ENCODE measurements at places on chromosomes 6 and 20.

- no peak for DNase-seq
Measured at GRCh38 chr20:23119456-23120216, 33.5 kb upstream of the CD93 start.

DNA sequence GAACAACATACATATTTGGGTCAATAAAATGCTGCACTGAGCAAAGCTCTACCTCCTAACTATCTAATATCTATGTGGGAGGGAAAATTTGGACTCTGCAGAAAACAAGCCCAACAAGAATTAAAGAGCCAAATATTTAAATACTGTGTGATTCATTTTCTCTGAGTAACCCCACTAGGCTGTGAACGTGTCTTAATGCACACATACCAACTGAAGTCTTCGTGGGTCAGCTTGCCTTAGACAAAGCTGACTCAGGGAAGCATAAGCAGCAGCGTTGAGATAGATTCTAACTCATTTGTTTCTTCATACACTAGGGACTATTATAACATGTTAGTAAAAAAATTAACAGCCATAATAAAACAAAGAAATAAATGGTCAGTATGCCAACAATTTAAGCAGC lies 114.3 kb downstream of the GJA1 start:
- DNase-seq = no peak

DNA sequence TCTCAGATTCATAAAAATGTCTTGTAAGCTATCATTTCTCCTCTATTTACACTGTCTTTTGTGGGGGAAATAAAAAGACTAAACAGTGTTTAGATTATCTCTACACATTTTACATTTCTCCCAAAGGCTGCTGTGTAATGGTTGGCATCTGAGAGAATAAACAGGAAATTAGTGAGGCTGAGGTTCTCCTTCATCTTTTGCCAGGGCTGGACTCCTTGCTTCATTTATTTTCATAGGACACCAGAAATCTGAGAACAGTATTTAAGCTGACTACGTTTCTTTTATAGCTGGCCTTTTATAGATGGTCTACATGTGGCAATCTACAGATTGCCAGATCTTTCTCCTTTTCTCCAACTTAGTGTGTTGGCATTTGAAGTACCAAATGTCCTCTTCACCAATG lies 41.5 kb downstream of the PLCB4 start:
- no peak for DNase-seq

- no peak for DNase-seq
Measured at GRCh38 chr6:2855061-2855519, 13.4 kb upstream of the SERPINB1 start.

DNA sequence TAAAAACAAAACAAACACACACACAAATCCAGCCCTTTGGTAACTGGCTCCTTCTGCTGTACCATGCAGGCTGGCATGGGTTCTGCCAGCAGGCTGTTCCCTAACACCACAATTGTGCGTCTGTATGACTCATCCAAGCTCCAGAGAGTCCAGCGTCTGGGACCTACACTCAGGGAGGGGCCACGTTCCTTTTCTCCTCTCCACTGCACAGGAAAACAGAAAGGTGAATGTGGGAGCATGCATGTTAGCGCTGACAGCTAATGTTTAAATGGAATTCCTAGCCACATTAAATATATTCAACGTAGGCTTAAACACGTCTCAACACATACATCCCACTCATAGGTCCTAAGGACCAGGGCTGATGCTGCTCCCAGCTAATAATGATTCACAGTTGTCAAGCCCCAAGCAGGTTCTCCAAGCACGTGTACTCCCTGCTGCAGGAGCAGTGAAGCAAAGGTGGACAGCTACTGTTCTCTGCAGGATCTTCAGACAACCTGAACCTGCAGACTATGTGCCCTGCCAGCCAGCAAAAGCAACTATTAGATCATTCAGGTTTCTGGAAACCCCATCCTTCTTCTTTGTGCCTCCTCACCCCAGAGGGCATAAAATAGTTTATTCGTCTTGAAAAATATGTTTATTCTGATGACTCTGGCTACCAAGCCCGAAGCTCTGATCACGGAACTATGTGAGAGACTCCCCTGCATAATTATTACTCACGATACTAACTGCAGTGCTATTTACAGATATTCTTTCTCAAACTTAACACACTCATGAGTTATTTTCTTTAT lies 20.9 kb downstream of the MAP1LC3A start:
- peak; percentile 34 for DNase-seq

DNA sequence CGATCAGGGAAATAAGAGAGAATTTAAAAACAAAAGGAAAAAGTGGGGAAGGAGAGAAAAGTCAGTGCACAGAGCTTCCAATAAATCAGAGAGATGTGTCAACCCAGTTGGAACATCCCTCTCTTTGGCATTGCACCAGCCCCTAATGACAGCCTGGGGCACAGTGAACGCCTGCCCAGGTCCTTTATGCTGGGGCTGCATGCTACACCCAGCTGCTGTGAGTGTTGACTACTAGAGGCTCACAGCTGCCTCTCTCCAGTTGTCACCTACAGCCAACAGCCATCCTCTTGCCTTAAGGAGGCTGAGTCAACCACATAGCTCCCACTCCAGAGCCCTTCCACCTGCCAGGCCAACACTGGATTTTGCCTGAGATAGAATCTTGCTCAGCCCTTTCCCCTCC lies 19.0 kb downstream of the OR2H2 start:
- no peak for DNase-seq

DNA sequence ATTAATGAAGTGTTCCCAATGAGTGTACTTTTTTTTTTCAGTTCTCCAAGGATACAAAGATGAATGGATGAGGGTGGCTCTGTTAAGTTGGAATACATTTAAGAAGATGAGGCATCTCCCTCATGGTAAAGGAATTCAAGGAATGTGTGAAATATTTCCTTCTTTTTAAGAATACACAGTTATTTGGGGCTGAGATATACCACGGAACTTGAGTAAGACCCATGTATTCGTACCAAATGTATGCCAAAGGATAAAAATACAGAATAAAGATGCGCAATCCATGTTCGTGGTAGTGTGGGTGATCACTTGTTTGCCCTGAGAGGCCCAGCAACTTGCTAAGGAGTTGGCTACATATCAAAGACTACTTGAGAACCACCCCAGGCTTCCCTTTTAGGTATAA lies 164.2 kb upstream of the TCF21 start:
- no peak for DNase-seq

DNA sequence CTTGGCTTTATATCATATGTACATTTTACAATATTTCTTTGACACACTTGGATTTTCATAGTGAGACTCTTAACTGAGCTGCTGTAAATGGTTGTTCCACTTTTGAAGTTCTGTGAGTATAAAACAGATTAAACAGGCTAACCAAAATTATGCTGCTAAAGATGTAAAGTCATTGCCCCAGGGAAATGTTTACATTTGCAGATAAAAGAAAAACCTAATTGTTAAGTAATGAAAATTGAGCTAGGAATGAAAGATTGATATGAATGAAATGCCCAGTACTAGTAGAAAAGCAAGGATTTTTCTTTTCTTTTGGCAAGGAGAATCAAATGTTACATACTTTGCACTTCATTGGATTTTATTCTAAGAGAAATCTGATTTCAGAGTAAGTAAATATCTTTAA lies 159.4 kb downstream of the IMPG1 start:
- no peak for DNase-seq

DNA sequence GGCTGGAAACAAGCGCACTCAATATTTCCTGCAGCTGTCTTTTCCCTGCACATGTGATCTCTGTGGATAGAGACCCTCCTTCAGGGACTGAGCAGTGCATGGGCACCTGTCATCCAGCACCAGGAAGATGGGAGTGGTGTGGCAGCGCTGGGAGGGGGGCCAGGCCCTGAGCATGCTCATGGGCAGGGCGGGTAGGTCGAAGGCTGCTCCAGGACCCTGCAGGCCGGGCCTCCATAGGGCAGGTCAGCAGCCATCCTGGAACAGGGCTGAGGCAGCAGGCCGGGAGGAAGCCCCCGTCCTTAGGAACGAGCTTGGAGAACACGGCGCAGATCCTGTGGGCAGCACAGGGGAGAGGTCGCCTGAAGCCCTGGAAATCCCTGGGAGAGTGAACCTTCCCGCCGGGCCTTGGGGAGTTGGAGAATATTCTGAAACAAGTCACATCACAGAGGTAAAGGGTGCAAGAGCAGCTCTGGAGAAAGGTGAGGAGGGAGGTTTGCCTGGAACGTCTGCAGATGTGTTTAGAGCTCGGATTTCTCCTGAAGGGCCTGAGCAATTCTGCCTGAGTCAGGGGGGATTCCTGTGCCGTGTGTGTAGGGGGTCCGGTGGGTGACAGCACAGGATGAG lies 133.2 kb downstream of the SMOC2 start:
- DNase-seq = no peak

- peak; percentile 45 for DNase-seq
Measured at GRCh38 chr6:113318575-113318917, 538.6 kb upstream of the MARCKS start.

DNA sequence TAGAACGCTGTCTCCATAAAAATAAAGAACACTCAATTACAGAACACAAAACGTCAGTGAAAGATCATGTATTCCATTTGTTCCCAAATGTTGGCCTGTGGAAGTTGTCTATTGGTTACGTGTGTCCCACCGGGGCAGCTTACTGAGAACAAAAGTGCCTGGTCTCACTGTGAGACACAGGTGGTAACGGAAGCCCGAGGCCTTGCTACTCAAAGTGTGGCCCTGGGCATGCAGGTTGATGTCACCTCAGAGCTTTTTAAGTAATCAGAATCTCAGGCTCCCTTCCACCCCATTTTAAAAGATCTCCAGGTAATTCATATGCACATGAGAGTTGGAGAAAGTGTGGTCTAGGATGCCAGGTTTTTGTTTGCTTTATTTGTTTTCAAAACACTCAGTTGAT lies 422.5 kb upstream of the OPRM1 start:
- no peak for DNase-seq

DNA sequence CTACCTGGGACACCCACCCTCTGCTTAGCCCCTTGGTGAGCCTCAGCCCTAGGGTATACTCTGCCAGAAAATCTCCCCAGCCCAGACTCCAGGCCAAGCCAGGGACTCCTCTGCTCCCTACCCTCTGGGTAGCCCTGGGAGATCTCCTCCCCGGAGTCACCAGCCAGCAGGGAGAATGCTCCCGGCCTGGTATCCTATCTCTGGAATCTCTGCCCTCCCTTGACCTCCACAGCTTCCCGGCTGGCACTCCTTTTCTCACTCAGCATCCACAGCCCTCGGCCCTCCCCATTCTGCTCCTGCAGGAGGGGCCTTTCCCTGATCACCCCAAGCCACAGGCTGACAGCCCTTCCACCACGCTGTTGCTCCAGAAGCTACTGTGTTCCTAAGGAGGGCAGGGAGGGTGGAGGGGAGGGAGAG lies 22.6 kb downstream of the NOL4L start:
- DNase-seq = no peak

- DNase-seq = no peak
Measured at GRCh38 chr6:168985705-168986104, 267.9 kb downstream of the THBS2 start.

- DNase-seq = no peak
Measured at GRCh38 chr6:98566126-98566525, 268.2 kb upstream of the POU3F2 start.

- DNase-seq = peak; percentile 28
Measured at GRCh38 chr6:24908650-24909035, 27.1 kb downstream of the RIPOR2 start.

DNA sequence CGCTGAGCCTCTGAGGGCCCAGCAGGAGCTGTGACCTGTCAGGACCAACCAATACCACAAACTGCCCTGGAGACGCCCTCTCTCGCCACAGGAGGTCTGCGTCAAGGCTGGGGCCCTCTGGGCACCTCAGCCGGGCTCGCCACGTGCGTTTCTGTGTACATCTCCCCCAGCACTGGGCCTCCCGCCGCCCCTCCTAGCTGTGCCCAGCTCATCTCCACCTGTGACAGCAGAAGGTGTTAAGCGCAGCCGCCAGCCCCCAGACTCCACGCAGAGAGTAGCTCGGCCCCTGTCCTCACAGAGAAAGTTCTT lies 91.4 kb downstream of the TAF4 start:
- no peak for DNase-seq

DNA sequence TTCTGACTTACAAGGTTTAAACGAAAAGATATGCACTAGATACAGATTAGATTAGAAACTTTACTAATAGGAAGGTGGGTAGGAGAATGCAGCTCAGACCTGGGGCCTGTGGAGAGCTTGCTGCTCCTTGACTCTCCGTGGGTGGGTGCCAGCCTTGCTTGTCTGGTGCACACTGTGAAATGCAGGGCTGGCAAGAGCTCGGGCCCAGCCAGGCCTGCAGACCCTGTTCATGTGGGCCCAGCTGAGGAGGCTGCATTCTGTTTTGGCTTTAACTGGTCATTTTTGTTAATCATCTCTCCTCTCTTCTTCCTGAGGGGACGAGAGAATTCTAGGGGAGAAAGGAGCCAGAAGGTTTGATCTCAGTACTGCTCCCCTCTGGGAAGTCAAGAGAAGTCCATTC lies 325.4 kb downstream of the QKI start:
- DNase-seq = no peak

DNA sequence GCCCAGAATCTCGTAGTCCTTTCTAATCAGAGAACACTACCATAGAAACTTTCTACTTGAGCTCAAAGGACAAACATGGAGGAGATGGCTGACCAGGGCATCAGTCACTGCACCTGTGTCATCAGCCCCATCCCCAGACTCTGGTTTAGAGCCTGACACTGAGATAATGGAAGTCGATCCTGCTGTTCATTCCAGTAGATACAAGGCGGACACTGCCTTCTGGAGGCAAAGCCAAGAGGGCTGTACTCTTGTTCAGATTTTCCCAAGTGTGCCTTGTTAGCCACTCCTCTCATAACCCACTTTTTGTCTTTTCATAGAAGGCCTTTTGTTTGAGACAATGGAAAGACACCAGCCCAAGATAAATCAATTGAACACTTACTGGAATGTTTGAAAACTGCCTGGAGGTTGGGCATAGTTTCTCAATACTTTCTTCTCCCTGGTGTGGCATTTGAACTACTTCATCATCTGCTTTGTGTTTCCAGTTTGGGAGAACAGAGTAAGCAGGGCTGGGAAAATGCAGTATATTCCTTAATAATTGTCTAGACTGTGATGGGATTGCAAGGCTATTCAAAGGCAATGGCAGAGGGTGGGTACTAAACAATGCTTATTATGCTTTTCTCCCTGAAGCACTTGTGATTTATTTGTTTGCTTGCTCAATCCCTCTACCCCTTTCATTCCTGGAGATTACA lies 99.7 kb downstream of the CLIC5 start:
- no peak for DNase-seq

- no peak for DNase-seq
Measured at GRCh38 chr6:129678463-129678862, 31.5 kb downstream of the ARHGAP18 start.

DNA sequence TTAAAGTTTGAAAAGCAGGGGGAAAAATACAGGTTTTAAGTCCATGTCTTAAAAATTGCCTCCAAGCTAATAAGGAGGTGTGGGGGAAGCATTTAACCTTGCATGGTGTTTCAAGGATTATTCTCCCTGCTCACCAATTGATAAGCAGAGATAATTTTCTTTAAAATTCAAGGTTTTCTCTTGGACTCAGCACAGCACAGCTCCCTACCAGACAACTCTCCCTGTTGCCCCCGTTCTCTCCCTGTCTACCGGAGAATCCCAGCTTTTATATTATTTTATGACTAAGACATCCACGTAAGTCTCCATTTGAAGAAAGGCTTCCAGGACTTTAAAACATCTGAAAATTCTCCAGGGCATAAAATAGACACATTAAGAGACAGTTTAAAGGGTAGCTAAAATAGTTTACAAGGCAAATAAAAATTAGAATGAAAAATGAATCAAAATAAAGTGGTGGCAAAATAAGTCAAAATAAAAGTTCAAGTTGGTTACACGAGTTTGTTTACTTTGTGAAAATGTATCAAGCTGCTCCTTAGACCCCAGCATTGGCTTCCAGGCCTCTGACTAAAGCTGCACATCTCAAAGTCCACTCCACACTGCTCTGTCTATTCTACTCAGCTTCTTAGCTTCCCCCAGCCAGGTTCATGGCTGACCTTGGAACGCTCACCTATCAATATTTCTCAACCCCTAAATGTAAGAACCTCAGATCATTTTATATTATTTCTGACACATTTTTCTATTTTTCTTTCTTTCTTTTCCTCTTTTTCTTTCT lies 188.6 kb upstream of the PLCB4 start:
- DNase-seq = no peak

Measured in NCI-H2227 treated with DMSO at 0.1 percent for 48 hours (cell line).